ENCODE measurements at places on chromosomes 6 and 20. TPM values are rescaled to one million over a fixed set of nuclear protein-coding genes. Genes with fewer than 3 reads are reported as not detected.

Gene PRDM1
- total RNA-seq, result 0.86 TPM

GRCh38 chr6:170117111-170117972 is 173.5 kb downstream of the DLL1 start:
- DNase-seq, result no peak

Gene SLCO4A1
- 16.3 TPM for total RNA-seq

GRCh38 chr20:58071991-58072390 is 156.5 kb downstream of the ANKRD60 start:
- DNase-seq, result no peak

Gene TMC2
- total RNA-seq, result not detected

Gene TM9SF4
- total RNA-seq, result 17.9 TPM

Measured in Daoy (cell line).